ENCODE measurements at places on chromosomes 4 and X.

DNA sequence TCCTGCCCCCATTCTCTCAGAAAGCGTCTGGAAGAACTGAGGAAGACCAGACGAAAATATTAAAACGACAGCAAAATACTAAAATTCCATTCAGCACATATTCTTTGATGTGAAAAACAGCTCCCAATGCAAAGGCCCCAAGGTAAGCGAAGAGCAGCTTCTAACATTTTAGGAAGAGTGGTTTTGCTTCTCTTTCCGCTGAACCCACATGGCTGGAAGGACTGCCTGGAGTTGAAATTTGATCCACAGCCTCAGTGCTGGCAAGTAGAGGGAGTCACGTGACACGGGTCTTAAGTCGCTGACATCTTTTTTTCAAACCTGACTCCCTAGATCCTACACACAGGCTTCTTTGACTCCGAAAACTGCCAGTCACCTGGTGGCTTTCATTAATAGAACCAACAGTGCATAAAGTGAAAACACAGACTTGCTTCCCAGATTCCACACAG, at the start of gene FAM13A:
TSS of gene FAM13A (minus strand) at position 233 of the 446 bp plus-strand sequence. CDS start at position 12, 221 bp downstream.
- peak; percentile 84 for DNase-seq

- DNase-seq, result no peak
These were observed 17.7 kb upstream of the PLXNB3 start for GRCh38 chrX:153746359-153746758.

DNA sequence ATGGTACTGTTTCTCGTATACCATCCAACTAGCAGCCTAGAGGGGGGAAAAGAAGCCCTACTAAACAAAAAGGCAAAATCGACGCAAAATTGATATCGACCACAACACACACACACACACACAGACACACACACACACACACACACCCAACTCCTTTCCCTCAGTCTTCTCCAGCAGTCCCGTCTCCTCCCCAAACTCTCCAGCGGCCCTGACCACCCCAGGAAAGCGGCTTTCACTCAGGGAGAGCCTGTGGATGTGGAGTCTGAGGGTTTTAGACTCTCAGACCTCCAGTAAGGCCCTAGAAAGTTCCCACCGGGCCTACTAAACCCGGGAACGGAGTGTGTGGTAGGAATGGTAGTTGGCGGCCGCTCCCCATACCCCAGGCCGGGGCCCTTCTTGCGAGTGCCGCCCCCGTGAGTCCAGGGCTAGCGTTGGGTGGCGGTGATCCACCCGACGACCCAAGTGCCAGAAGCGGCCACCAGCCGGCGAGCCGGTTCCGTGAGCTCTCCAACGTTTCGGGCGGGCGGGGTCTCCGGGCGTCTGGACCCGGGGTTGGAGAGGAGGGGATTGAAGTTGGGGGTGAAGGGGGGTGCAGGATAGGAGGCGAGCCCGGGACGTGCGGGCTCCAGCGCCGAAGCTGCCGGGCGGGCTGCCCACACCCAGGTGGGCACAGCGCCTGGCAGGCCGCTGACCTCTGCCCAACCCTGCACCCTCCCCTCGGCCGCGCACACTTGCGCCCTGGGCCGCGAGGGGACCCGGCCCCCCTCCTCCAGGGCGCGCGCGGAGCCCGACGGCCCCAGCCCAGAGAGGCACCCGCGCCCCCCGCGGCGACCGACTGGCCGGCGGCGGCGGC, 13.7 kb downstream of the ARX start:
- DNase-seq, result no peak

- no peak for DNase-seq
These were observed 7.9 kb downstream of the PLK4 start for GRCh38 chr4:127888559-127888958.

DNA sequence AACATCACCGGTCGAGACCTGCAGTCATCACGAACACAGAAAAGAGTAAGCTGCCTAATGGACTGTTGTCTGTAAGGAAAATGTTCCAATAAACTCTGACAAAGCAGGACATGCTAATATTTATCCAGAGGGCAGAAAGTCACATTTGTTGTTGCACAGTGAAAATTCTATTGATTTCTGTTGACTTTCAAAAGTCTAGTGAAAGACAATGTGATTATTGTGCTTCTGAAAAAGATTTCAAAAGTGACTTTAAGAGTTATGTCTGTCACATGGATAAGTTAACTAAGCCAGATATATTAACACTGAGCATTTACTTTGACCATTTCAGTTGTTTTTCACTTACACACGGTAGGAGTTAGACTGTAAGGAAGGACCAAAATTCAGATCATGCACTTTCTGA, 9.3 kb upstream of the RFC1 start:
- DNase-seq, result no peak

- DNase-seq, result no peak
These were observed 8.9 kb downstream of the EIF4E start for GRCh38 chr4:98919996-98920395.

DNA sequence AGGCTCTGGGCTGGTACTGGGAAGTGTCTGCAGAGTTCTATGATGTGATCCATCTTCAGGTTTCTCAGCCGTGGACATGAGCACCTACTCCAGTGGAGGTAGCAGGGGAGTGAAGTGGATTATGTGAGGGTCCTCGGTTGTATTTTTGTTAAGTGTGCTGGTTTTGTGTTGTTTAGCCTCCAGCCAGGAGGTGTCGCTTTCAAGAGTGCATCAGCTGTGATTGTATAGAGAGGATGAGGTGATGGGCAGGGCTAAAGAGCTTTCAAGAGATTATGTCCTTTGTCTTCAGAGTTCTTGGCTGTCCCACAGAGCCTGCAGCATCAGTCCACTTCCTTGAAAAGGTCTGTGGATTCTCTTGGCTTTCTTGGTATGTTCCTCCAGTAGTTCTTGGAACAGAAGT, 256.6 kb downstream of the STK32B start:
- no peak for DNase-seq

- peak; percentile 38 for DNase-seq
These were observed 100.8 kb downstream of the SPIN4 start for GRCh38 chrX:63250253-63250868.

- no peak for DNase-seq
These were observed 10.9 kb downstream of the ABRAXAS1 start for GRCh38 chr4:83473966-83474365.

DNA sequence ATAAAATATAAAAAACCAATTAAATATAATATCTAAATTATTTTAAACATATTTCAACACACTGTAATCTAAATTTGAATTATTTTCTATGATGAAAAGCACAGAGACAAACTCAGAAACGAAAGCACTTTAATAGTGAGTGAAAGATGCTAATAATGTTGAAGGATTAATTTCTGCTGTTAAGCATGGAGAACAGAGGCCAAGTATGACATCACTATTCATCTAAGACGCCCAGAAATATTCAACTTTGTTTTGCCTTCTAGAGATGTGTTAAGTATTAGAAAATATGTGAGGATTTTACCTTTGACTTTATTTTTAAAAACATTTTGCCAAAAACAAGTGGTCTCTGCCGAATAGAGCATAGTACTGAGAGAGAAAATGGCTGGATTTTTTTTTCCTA, 19.3 kb downstream of the ARHGEF6 start:
- DNase-seq, result no peak

DNA sequence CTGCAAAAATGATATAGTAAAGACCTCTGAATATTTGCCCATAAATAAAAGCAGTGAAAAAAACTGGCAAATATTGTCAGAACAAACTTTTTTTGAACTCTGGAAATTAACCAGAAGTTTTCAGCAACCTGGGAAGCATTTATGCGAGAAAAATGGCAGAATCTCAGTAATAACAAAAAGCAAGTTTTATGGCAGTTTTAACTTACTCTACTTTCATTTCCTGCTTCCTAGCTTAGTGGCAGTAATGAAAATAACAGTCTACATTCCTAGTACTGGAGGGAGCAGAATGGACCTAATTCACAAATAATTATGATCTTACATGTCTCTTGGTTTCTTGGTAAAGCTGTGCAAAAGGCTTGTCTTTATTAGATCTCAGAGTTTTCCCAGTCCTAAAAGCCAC, 460.1 kb downstream of the NAF1 start:
- no peak for DNase-seq

DNA sequence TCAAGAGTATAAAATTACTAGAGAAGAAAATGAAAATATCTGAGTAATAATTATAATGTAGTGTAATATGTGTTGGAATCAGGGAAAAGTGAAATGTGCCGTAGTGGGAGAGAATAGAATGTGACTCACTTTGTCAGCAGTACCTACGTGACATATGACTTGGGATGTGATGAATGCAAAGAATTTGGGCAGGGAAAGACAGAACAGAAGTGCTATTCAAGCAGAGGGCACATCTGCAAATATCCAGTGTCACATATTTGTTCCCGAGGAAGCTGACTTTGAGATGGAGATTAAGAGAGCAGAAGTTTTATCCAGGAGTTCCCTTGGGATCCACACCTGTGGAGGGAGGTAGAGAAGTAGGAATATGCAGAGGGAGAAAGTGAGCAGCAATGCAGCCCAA, 69.3 kb upstream of the HS3ST1 start:
- DNase-seq, result no peak

DNA sequence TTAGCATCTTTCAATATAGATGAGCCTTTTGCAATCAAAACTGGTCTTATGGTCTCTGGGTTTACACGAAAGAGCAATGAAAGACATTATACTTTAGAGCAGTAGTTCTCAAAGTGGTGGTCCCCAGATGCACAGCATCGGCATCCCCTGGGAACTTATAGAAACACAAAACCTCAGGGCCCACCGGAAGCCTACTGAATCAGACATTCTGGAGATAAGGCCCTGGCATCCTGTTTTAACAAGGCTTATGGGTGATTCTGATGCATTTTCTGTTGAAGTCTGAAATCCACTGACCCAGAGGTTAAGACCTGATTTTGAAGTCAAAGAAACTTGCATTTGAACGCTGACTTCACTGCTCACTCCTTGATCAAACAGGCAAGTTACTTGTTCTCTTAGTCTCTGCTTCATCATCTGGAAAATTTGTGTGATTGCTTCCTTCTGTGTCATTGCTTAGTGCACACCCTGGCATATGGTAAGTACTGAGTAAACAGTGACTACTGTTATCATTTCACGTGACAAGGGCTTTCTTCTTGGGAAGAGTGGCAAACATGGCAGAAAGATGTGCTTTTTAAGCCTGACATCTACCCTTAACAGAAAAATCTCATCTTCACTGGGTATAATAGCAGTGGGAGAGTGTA, 14.5 kb downstream of the CHRNA9 start:
- DNase-seq, result no peak

GRCh38 chrX:105758754-105759153, 63.6 kb upstream of the NRK start:
- DNase-seq, result no peak

- DNase-seq, result no peak
These were observed 325.4 kb downstream of the PCDH10 start for GRCh38 chr4:133474501-133474900.

GRCh38 chr4:23324021-23324690, 565.7 kb downstream of the PPARGC1A start:
- no peak for DNase-seq

DNA sequence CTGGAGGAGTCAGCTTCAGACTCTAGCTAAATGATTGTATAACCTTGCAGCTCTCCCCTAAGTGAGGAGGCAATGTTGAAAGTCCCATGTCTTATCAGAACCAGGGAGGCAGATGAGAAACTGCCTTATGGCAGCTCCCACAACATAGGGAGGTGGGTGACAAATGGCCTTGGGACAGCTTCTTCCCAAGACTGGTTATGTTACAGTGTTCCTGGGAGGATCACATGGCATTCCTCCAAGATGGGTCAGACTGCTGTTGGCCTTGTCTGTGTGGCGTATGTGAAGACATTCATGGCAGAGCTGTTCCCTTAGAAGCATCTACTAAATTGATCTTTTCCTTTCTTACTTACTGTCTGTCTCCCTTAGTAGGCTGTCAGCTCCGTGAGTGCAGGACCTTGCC, 42.0 kb downstream of the HPRT1 start:
- DNase-seq, result no peak

DNA sequence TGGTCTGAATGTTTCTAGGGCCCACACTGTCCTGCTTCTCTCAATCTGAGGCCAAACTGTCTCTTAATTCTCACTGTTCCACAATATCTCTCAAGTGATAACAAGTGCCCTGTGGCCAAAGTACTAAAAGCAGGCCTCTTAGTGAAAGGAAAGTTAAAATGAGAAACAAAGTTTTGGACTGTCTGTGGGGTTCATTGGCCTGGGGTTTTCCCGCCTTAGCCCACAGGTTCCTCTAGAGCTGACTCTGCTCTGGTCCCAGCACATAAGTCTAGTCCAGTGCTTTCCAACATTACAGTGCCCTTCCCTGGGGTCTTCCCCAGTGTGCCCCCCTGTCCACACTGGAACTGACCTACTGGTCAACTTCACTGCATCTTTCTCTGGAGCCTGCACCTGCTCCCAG, 6.3 kb downstream of the MAGEB1 start:
- no peak for DNase-seq

DNA sequence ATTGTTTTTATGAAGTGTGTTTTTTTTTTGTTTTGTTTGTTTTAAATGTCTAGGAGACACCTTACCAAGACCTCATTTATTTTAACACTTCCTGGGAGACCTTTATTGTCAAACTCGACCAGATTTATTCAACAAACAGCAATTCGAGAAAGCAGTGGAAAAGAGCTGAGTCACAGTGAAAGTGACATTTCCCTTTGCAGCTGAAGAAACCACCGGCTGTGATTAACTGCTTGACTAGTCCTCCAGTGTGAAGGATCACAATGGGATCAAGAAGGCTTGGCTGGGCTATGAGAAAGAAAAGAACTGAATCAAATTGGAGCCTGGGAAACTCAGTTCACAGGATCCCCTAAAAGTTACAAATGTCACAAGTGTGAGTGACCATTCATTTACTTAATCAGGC, 11.9 kb upstream of the ADH7 start:
- no peak for DNase-seq

GRCh38 chr4:25107827-25108516, 52.3 kb downstream of the SEPSECS start:
- no peak for DNase-seq

DNA sequence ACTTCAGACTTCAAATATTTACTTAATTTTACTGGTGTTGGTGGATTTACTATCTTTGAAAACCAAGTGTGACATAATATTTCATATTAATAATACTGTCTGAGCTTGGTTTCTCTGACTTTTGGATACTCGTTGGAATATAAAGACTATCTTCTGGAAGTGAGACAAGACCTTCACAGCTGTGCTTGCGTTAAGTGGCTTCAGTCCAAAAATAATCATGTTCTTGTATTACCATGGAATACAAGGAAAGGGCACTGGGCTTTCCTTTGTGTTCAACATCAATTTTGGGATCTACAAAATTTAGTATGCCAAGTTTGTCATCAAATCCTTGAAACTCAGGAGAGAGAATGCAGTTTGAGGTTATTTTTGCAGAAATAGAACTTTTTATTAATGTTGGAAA, 712.4 kb upstream of the LCORL start:
- DNase-seq, result no peak

DNA sequence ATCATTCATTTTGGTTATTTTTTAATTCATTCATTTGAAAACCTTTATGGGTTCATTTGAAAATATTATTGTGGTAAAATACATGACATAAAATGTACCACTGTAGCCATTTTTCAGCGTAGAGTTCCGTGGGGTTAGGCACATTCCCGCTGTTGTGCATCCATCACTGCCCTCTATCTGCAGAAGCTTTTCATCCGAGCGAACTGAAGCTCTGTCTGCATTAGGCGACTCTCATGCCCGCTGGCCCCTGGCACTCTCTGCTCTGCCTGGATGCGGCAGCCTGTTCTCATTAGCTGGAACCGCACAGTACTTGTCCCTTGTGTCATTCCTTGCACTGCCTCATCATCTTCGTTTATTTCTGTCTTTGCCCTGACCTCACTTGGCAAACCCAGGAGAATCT, 17.5 kb downstream of the CFAP99 start:
- DNase-seq, result no peak

- no peak for DNase-seq
These were observed 179.1 kb upstream of the ETNPPL start for GRCh38 chr4:108941904-108942430.

GRCh38 chrX:44876086-44876485, 3.1 kb downstream of the KDM6A start:
- no peak for DNase-seq

- DNase-seq, result no peak
These were observed 8.5 kb downstream of the COL25A1 start for GRCh38 chr4:109294006-109294405.
